ENCODE measurements at places on chromosomes 1 and 21. TPM values are rescaled to one million over a fixed set of nuclear protein-coding genes. Genes with fewer than 3 reads are reported as not detected.

Gene CD1B
- not detected for total RNA-seq

DNA sequence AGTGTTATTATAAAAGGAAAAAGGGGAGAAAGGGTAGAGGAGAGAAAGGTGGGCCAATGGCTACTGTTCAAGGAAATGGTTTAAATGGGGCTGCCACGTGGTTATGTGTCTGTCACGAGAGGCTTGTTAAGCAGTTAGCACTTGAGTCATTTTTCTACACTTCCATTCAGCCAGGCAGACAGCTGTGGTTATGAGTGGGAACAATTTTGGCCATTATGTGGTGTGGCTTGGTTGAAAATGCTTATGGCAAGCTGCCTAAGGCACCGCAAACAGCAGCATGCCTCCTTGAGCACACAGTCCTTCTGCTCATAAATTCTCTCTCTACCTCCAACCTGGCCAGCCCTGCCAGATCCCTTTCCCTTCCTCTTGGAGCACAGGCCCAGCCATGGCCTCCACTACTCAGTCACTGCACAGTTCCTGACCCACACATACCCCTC is 3.2 kb upstream of the SRM start:
- no peak for DNase-seq

- DNase-seq = no peak
Measured at GRCh38 chr1:178645808-178646200, 79.2 kb upstream of the RALGPS2 start.

Gene FMOD
- total RNA-seq = not detected

DNA sequence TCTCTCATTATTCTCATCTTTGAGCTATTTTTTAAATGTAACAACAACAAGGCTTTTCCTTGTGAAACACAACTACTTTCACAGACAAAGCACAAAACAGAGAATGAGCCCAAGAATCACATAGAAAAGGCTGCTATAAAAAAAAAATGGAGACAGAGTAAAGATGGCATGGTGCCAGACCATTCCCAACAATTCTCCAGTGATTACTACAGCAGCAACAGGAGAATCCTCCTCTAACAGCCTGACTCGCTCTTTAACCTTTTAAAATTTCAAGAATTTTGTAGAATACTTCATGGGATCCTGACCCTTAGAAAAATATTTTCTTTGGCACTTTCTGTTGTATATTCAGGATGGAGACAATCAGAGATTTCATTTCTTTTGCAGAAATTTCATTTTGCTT is 3.8 kb upstream of the BCAS2 start:
- DNase-seq = no peak

GRCh38 chr1:25740071-25740470 is 59.9 kb upstream of the SELENON start:
- no peak for DNase-seq

DNA sequence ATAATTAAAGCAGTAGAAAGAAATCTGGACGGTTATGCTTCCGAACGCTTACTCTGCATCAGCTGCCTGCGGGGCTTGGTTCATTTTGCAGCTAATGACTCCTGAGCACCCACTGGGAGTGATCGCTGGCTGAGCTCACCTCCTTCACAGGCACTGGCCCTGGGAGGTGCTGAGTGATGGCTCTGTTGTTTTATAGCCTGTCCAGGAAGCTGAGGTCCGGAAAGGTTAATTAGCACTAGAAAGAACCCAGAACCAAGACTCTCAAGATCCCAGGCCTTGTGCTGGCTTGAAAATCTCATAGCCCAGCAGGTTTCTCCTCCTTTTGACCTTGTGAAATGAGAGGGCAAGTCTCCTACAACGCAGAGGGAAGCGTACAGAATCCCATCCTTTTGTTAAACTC is 226.2 kb downstream of the AJAP1 start:
- no peak for DNase-seq

DNA sequence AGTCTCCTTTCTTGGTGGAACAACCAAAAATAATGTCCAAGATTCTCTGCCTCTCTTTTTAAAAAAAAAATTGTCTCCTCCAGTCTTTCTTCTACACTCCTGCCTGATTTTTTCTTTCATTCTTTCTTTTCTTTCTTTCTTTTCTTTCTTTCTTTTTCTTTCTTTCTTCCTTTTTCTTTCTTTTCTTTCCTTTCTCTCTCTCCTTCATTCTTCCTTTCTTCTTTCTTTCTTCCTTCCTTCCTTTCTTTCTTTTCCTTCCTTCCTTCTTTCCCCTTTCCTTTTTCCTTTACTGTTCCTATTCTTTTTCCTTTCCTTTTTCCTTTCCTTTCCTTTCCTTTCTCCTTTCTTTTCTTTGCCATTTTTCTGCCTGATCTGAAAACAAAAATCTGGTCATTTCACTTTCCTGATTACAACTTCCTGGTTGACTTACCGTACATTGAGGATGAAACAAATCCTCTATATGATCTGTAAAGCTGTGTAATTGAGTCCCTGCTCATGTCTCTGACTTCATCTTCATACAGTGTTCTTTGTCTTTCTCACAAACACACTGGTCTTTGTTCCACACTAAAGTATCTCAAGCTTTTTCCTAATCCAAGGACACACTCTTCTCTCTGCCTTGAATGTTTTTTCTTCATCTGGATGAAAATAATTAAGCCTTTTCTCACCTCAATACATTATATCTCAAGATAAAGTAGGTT is 6.1 kb upstream of the KRTAP23-1 start:
- no peak for DNase-seq

GRCh38 chr1:77594366-77595112 is 87.9 kb downstream of the ZZZ3 start:
- DNase-seq = no peak

Gene GABRD
- not detected for total RNA-seq

GRCh38 chr1:5456090-5456811 is 536.0 kb downstream of the NPHP4 start:
- DNase-seq = no peak

Gene NMNAT1
- total RNA-seq = 5.2 TPM

Gene ANGPTL3
- total RNA-seq = not detected

- peak; percentile 41 for DNase-seq
Measured at GRCh38 chr1:7300893-7301663, 470.0 kb upstream of the VAMP3 start.

- DNase-seq = no peak
Measured at GRCh38 chr1:172944931-172945330, 105.8 kb downstream of the TNFSF18 start.

Gene ZBTB40
- 11.9 TPM for total RNA-seq

Gene MIA3
- 38.3 TPM for total RNA-seq

DNA sequence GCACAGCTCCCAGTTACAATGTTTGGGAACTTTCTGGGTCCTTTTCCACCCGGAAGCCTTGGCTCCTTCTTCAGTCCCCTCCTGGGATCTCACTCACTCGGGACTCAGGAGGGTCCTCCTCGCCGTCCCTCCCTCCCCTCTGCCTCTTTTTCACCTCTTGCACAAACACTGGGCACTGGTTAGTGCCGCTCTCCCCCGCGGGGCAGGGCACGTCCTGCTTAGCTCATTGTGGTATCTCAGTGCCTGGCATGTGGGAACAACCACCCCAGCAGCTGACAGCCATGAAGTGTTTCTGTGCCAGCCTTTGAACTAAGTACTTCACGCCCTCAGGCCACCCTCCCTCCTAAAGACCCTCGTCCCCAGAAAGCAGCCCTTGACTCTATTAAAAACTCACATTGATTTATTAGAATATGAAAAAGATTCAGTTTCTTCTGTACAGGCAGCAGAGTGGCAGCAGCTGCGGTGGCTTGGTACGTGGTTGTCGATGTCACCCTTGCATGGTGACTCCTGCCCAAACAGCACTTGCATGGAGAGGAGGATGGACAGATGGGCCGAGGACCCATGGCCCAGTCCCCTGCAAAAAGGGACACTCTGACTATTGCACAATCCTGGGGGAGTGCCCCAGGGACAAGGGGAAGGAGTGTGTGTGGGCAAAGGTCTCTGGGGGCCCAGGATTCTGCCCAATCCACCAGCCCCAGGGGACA is 56.3 kb downstream of the SLC9A1 start:
- DNase-seq = no peak

DNA sequence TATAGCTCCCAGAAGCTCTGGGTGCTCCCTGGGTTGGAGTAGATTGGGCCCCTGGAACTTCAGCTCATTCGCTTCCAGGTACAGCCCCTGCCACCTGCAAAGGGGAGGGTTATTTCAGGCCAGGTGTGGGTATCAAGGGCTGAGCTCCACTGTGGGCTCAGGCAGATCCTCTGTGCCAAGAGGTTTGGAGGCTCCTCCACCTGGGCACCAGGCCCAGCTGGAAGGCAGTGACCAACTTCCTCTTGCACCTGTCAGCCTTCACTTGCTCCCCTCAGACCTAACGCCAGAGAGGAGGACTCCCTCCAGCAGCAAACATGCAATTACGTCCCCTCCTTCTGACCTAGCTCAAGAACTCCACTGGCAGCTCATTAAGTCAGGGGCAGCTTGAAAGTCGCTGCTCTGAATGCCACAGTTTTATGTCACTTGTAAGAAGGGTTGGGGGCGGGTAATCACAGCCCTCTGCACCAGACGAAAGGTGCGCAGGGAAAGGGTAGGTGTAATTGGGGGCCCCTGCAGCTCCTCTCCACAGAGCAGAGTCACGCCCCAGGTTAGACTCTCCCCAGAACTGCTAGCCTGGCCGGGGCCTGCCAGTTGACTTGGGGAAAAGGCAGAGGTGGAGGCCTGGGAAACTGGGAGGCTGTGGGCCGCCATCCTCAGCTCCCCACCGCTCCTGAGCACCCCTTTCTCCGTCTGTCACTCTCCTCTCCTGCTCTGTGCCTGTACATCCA is 125.0 kb upstream of the TMPRSS2 start:
- DNase-seq = peak; percentile 31

DNA sequence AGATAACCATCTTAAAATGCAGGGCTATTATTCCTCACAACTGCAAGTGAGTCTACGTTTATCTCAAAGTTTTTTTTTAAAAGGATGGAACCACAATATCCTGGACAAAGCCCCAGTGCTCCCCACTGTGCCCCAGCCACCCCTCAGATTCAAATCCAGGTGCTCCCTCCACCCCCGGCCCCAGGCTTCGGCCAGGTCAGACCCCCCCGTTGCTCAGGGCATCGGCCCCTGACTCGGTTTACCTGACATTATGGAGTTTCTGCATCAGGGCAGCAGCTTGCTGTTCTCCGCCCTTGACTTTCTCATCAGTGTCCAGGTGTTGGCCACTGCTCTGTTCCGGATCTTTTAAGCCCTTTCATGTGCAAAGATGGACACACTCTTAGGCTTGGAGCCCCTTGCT is 72.9 kb downstream of the SCCPDH start:
- DNase-seq = no peak

DNA sequence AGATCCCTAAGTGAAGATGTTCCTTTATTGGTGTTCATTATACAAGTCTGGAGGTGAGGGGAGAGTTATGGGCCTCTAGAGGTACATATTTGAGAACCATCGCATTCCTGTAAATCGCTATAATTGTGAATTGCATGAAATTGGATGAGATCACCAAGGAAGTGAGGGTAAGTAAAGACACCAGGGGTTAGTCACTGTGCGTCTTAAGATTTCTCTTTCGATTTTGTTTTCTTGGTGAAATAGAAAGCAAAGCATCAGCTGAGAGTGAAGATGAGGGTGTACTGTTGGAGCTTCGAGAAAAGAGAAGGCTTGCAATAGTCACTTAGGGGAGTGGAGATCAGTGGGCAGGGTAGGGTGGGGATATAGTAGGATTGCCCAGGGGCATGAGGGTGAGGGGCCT is 82.1 kb downstream of the RAVER2 start:
- no peak for DNase-seq

Gene LIN9
- 7.5 TPM for total RNA-seq

GRCh38 chr1:151840421-151840820 is 801 bp upstream of the C2CD4D start:
- no peak for DNase-seq

Gene SAMSN1
- 0.08 TPM for total RNA-seq

DNA sequence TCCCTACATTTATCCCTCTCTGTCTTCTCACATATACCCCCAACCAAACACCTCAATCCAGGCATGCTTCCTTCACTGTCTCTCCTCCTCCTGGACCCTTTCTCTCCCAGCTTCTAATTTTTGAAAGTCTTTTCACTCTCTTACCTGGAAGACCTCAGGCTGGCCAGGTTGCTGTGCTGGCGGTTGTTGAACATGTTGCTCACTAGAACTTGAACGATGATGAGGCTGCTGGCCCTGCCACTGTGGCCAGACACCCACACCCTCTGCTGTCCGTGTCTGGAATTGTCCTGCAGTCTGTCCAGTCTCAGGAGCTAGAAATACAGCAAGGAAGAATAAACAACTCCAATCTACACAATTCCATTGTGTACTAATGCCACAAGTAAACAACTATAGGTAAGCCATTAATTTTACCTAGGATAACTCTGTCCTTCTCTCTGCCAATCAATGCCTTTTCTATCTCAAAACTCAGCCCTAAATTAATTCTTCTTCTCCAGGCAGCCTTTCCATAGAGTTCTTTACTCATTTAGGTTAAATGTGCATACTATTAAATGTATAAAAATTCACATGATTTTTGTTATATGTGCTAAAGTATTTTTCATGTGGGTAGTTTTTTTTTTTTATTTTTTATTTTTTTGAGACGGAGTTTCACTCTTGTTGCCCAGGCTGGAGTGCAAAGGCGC is 5.1 kb upstream of the CTSK start:
- DNase-seq = peak; percentile 84

Gene C1QA
- total RNA-seq = not detected

Gene LAMB3
- total RNA-seq = 120 TPM

- DNase-seq = no peak
Measured at GRCh38 chr1:154764773-154765172, 105.3 kb downstream of the KCNN3 start.

GRCh38 chr1:10829965-10830515 is 33.6 kb upstream of the CASZ1 start:
- DNase-seq = no peak

GRCh38 chr1:227897704-227898438 is 49.9 kb downstream of the WNT9A start:
- DNase-seq = no peak

DNA sequence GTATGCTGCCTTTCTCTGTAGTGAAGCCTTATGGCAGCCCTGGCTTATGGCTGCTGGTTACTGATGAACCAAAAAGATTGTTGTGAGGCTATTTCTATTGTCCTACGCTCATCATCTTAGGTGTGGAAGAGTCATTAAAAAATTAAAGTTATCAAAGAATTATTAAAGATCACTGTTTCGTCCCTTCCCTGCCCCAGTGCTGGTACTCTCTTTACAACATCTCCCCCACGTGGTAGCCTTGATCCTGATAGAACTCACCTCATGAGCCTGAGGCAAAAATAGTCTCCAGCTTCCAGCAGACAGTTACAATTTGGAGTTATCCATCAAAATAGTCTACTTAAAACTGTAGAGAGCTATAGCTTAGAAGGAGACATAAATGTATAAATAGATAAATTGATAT is 201.5 kb downstream of the S1PR1 start:
- peak; percentile 25 for DNase-seq

Gene BPNT1
- 23.7 TPM for total RNA-seq

GRCh38 chr1:160637821-160638539 is 8.9 kb downstream of the SLAMF1 start:
- DNase-seq = no peak

Gene RHBDL2
- total RNA-seq = 8.5 TPM

Gene F13B
- total RNA-seq = 0.10 TPM

Gene ZNF593OS
- total RNA-seq = 1.6 TPM

All from HT-29 (cell line).